ENCODE measurements at places on chromosomes 11 and 22. TPM values are rescaled to one million over a fixed set of nuclear protein-coding genes. Genes with fewer than 3 reads are reported as not detected.

Gene TMEM179B
- 13.9 TPM for total RNA-seq

Gene MICALL1
- total RNA-seq = 12.0 TPM

Gene OR2AG2
- total RNA-seq = 0.05 TPM

Gene PATE4
- not detected for total RNA-seq

DNA sequence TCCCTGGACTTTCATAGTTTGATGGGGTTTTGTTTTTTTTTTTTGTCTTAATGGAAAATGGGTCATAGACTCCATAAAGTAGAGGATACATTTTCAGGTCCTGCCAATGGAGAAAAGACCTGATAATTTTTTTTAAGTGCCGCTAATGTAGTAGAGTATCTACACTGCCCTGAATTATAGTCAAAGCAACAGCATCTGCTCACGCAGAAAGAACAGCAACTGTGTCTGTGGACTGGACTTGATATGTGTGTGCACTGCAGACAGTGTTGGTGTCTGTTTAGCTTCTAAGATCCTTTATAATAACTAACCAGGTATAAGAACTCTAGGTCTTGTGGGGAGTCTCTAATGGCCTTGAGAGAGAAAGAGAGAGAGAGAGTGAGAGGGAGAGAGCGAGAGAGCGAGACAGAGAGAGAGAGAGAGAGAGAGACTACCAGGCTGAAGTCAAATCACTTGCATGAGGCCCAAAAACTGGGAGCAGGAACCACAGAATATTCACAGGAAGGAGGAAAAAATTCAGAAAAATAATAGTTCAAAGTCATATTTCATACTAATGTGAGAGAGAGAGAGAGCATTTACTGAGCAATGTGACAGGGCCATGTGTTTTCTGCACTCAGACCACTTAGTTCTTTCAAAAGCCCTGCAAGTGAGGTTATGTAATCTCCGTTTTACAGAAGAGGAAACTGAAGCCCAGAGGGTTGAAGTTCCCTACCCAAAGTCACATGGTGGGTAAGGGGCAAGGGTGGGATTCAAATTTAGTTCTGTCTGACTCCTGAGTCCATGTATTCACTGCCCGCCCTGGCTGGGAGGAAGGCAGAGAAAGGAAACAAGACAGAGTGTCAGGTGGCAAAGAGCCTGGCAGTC is 8.6 kb upstream of the MIAT start:
- peaks cover 5% of the 10 kb centered on the region for H3K27me3 ChIP-seq
- no peak for DNase-seq
- H3K36me3 ChIP-seq = no peaks in the 10 kb centered on the region
- H3K4me3 ChIP-seq = no peak overlapping the region
- peak overlapping the region; percentile 0 for H3K27ac ChIP-seq

DNA sequence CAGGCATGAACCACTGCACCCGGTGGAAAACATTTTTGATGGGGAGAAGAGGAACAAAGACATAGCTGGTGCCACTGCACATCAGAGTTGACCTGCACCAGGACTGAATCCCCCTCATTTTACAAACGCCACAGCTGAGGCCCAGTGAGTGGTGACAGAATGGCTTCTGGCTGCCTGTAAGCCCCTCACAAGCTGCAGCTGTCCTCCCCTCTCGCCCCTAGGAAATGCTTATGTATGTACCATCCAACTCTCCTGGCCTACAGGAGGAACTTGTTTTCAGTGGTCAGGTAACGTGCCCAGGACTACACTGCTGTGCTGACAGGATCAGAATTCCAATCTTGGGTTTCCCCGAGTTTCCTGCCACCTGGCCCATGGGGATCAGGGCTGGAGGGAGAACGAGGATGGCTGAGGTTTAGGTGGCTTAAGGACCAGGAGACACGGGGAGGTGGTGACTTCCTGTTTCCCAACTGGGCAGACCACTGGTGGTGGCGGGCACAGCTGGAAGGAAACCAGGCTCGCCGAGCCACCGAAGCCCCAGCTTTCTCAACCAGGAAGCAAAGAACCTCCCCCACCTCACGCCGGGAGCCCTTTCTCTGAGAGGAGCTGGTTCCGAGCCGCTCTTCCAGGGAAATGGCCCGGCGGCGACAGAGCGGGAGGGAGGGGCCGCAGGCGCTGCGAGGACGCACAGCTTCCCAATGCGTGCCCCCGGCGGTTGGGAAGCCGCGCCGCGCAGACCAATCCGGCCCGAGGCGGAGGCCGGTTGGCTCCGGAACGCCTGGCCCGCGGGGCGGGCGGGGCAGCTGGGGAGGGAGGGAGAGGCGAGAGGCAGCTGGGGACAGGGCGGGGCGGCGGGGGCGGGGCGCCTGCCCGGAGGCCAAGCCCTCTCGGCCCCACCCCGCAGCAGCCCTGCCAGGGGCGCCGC is 1.0 kb upstream of the LRFN4 start:
- H3K27ac ChIP-seq = peak overlapping the region; percentile 30
- H3K27me3 ChIP-seq = no peaks in the 10 kb centered on the region
- H3K4me1 ChIP-seq = peaks cover 11% of the 10 kb centered on the region
- H3K4me3 ChIP-seq = peak overlapping the region; percentile 87
- H3K36me3 ChIP-seq = peaks cover 2% of the 10 kb centered on the region

DNA sequence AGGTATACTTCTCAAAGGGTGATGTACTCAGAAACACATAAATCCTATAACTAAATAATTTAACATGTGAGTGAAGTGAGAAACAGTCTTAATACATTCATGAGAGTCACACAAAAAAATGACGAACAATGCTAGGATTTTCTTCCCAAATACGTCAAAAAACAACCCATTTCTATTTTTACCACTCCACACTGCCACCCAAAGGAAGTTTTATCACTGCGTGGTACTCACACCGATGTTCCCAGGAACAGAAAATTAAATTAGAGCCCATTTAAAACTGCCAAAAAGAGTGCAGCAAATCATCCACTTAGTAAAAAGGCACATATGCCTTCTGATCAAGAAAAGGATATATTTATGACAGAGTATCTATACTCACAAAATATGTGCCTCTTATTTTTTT is 710.9 kb upstream of the FAT3 start:
- H3K27ac ChIP-seq = no peak overlapping the region
- H3K4me3 ChIP-seq = no peak overlapping the region
- no peaks in the 10 kb centered on the region for H3K27me3 ChIP-seq
- DNase-seq = no peak
- no peaks in the 10 kb centered on the region for H3K36me3 ChIP-seq
- no peaks in the 10 kb centered on the region for H3K4me1 ChIP-seq

DNA sequence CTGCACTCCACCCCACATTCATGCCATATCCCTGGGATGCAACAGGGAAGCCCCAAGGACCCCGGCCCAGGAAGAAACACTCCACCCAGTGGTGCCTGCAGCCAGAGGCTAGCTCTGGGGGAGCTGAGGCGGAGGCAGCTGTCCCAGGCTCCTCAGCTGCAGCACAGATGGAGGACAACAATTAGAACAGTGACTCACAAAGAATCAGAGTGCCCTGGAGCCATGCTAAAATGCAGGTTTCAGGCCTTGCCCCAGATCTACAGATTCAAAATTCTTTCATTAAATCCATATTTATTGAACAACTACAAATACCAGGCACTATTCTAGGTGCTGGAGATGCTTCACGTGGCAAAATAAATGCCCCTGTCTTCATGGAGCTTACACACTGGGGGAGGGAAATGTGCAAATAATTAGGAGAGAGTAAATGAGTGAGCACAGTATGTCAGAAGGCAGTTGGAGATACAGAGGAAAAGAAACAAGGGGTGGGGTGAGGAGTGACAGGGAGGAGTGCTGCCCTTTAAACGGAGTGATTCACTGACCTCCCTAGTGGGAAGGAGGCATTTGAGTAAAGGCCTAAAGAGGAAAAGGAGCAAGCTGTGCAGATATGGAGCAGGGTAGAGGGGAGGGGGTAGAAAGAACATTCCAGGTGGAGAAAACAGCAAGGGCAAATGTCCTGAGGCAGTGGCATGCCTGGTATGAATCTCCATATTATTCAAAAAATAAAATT is 73.3 kb upstream of the CSNK2A3 start:
- no peak for DNase-seq
- H3K27me3 ChIP-seq = no peaks in the 10 kb centered on the region
- no peak overlapping the region for H3K27ac ChIP-seq
- H3K4me3 ChIP-seq = no peak overlapping the region

DNA sequence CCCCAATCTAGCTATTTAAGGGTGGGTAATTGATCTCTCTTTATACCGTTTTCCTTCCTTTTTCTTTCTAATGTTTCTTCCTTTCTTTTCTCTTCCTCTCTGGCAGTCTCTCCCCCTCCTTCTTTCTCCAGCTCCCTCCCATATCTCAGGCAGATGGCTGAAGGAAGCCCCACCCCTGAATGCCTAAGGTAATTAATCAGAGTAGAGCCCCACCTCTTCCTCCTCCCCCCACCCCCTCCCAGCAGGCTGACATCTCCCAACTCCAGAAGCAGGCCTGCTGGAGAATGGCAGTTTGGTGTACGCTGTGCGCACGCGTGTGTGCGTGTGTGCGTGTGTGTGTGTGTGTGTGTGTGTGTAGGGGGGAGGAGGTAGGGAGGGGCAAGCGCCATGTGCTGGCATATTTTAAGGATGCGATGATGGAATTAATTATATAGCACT is 122.6 kb downstream of the APOL5 start:
- H3K36me3 ChIP-seq = no peaks in the 10 kb centered on the region
- H3K27me3 ChIP-seq = peaks cover 8% of the 10 kb centered on the region
- H3K27ac ChIP-seq = no peak overlapping the region
- peaks cover 24% of the 10 kb centered on the region for H3K4me1 ChIP-seq

- no peak overlapping the region for H3K27ac ChIP-seq
- no peaks in the 10 kb centered on the region for H3K36me3 ChIP-seq
- peak; percentile 80 for DNase-seq
- H3K4me3 ChIP-seq = no peak overlapping the region
- no peaks in the 10 kb centered on the region for H3K4me1 ChIP-seq
Measured at GRCh38 chr11:135075740-135076139, 663.7 kb upstream of the B3GAT1 start.

GRCh38 chr11:72831521-72832300 is 17.5 kb downstream of the ATG16L2 start:
- peak overlapping the region; percentile 51 for H3K27ac ChIP-seq
- H3K4me1 ChIP-seq = peaks cover 11% of the 10 kb centered on the region
- DNase-seq = peak; percentile 76
- H3K4me3 ChIP-seq = no peak overlapping the region
- no peaks in the 10 kb centered on the region for H3K27me3 ChIP-seq

- H3K36me3 ChIP-seq = peaks cover 4% of the 10 kb centered on the region
- peaks cover 12% of the 10 kb centered on the region for H3K27me3 ChIP-seq
- peak within 1 kb of the TSS; percentile 56 for H3K27ac ChIP-seq
- DNase-seq = peak; percentile 69
- peaks cover 20% of the 10 kb centered on the region for H3K4me1 ChIP-seq
- peak within 1 kb of the TSS; percentile 71 for H3K4me3 ChIP-seq
Measured at GRCh38 chr11:86672007-86672621, at the start of gene ME3. TSS of gene ME3 (minus strand) at chr11:86672616.

DNA sequence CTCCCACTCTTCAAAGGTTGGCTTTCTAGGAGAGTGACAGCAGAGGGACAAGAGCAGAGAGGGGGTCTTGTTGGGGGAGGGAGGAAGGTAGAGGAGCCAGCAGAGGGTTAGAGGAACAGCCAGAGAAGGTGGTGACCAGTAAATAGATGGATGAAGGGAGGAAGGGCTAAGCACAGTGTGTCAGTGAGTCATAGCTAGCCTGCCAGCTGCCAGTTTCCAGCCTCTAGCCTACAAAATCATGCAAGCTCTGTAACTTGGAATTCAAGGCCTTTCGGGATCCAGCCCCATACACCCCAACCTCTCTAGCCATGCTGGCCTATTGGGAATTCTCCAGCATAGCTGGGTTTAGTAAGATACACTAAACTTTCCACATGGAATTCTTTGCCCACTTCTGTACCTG is 147.4 kb upstream of the TEAD1 start:
- no peak for DNase-seq
- H3K36me3 ChIP-seq = no peaks in the 10 kb centered on the region
- H3K4me1 ChIP-seq = no peaks in the 10 kb centered on the region
- H3K27ac ChIP-seq = no peak overlapping the region
- no peak overlapping the region for H3K4me3 ChIP-seq
- H3K27me3 ChIP-seq = no peaks in the 10 kb centered on the region

GRCh38 chr11:3056296-3057068 is 741 bp downstream of the CARS1 start:
- no peaks in the 10 kb centered on the region for H3K27me3 ChIP-seq
- peak overlapping the region; percentile 80 for H3K27ac ChIP-seq
- H3K36me3 ChIP-seq = peaks cover 22% of the 10 kb centered on the region
- DNase-seq = peak; percentile 49
- peaks cover 41% of the 10 kb centered on the region for H3K4me1 ChIP-seq

DNA sequence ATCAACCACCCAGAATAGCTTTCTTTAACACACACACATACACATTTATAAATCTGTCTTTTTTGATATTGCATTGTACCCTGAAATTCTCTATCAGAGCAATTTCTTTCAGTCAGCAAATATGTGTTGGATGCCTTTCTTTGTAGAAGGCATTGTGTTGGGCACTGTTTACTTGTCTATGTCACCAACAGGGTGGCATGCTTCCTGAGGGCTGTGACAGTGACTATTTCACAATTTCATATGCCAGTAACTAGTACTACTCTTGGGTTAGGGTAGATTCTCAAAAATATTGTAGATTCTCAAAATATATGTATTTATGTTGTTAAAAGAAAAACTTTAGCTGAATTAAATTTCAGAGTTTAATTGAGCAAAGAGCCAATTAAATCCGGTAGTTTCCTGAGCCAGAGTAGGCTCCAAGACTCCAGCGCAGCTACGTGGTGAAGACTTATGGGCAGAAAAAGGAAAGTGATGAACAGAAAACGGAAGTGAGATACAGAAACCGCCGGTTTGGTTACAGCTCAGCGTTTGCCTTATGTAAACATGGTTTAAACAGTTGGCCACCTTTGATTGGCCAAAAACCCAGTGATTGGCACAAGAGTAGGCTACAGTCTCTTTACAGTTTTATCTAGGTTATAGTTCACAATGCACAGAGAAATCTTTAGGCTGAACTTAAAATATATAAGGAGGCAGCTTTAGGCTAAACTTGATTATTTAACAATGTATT is 723.3 kb downstream of the NTM start:
- no peaks in the 10 kb centered on the region for H3K4me1 ChIP-seq
- no peaks in the 10 kb centered on the region for H3K36me3 ChIP-seq
- no peaks in the 10 kb centered on the region for H3K27me3 ChIP-seq
- no peak overlapping the region for H3K27ac ChIP-seq

DNA sequence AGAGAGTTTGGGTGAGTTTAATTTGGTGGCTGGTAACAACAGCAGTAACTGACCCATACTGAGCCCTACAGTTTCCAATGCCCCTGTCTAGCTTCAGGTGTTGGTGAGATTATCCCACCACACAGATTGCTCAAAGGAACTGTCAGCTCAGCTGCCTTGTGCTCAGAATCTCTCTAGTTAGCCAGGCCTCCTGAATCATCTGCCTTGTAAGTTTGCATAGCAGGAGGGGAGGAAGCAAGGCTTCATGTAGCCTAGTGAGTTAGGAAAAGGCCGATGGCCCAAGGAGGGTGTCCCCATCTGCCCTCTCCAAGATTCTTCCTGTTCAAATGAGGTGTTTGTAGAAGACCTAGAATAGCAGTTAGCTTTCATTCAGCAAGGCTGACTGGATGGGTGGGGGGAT is 74.3 kb downstream of the MICAL2 start:
- H3K4me1 ChIP-seq = peaks cover 23% of the 10 kb centered on the region
- no peak overlapping the region for H3K4me3 ChIP-seq
- DNase-seq = no peak
- H3K36me3 ChIP-seq = peaks cover 3% of the 10 kb centered on the region

- peak; percentile 59 for DNase-seq
- no peaks in the 10 kb centered on the region for H3K27me3 ChIP-seq
- H3K4me3 ChIP-seq = peak overlapping the region; percentile 98
- H3K4me1 ChIP-seq = peaks cover 32% of the 10 kb centered on the region
- H3K36me3 ChIP-seq = peaks cover 5% of the 10 kb centered on the region
- H3K27ac ChIP-seq = peak overlapping the region; percentile 30
Measured at GRCh38 chr11:57513911-57514537, 1.5 kb downstream of the SLC43A1 start.
